ENCODE measurements at places on chromosomes 6 and 20. TPM values are rescaled to one million over a fixed set of nuclear protein-coding genes. Genes with fewer than 3 reads are reported as not detected.

The PRDM13 gene
- not detected for polyA plus RNA-seq

The IL17F gene
- polyA plus RNA-seq: not detected

The IL17A gene
- not detected for polyA plus RNA-seq

The FAM110A gene
- polyA plus RNA-seq: 5.0 TPM

The PRDM1 gene
- polyA plus RNA-seq: 3.8 TPM

The KCNS1 gene
- polyA plus RNA-seq: 0.44 TPM

The VWA7 gene
- 5.3 TPM for polyA plus RNA-seq

The HLA-DOA gene
- polyA plus RNA-seq: 5.1 TPM

The HLA-DRB1 gene
- polyA plus RNA-seq: 29.1 TPM

DNA sequence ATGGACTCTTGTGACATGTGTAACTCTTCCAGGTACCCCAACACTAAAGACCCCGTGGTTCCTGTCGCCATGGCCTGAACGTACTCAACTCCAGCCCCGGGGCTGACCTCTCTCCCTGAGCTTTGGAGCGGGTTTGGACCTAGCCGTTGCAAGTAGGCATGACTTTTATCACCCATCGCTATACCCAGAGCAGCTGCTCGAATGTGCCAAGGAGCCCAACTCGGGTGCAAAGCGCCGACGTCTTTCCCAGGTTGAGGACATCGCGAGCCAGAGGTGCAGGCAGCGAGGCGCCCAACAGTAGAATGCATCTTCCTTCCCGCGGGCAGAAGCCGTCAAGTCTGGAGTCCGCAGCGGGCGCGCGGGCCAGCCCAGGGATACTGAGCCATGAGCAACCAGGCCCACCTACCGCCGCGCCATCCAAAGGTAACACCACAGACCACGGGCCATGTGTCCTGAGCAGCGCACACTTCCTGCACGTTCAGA is 5.7 kb upstream of the LAMP5 start:
- DNase-seq: no peak

DNA sequence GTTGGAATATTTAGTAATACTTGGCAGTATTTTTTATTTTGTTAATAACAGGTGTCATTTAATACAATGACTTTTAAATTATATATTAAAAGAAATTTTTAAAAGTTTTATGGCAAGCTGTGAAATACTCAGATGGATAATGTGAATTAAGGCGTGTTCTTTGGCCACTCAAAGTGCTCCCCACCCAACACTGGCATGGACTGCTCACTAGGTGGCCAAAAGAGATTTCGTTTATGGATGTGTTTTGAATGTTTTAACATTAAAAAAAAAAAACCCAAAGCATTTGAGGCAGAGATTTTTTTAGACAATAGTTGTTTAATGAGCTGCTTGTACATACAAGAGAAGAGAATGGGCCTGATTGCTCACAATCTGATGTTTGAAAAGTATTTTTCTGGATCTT is 86.5 kb downstream of the QKI start:
- DNase-seq: no peak

- DNase-seq: peak; percentile 59
These were observed 29.8 kb downstream of the RHAG start for GRCh38 chr6:49606721-49607390.

GRCh38 chr6:44735630-44735963 is 348.1 kb downstream of the CDC5L start:
- DNase-seq: no peak

DNA sequence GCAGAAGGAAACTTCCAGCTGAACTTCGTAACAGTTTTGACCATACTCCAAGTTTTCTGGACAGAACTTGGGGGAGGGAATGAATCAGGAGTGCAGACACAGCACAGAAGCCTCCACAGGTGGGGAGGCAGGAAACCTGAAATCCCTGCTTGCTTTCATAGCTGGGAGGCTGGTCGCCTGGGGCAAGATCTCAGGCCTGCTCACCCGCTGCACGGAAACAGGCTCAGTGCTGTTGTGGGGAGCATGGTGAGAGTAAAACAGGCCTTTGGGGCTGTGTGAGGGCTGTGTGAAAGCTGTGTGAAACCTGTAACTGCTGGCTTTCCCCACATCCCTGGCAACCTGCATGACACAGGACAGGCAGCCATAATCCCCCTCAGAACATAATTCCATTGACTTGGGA is 85.2 kb upstream of the UFL1 start:
- no peak for DNase-seq

- no peak for DNase-seq
These were observed 32.6 kb upstream of the RNF182 start for GRCh38 chr6:13892017-13892645.

DNA sequence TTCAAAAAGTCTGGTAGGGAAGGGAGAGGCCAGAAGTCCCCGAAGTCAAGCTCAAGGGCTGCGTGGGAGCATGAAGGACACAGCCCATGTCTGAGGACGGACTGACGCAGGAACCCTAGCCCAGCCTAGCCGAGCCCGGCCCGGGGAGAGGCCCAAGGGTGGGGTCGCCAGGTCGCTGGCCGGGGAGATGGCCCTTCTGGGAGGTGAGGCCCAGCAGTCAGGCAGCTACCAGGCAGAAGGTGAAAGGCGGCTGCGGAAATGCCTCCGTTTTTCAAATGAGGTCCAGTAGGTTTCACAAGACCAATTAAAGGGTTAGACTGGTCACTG is 44.6 kb downstream of the WDR27 start:
- no peak for DNase-seq

GRCh38 chr6:28817808-28818145 is 106.0 kb downstream of the TRIM27 start:
- no peak for DNase-seq

DNA sequence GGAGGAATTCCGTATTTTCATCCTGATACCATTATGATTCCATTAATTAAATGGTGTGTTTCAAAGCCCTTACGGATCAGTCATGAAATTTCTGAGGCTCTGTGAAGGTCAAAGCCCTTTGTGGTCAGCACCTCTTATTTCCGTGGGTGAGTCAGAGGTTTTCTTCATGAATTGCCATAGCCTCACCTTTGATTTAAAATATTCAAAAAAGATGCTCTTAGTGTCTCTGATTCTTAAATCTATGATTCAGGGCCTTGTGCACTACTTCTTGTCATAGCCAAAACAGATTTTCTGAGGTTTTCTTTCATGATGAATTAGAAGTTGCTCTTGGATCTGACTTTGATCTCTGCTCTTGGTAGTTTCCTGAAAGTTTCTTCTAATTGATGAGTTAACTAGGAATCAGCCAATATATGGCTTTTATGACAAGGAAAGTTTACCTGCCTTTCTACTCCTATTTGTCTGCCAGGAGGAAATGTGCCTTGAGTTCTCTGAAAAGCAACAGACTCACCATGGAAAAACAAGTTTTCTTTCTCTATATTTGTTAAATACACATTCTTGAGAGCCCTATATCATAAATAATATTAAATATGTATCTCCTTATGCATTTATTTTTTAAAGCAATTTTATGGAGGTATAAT is 613.0 kb downstream of the UTRN start:
- no peak for DNase-seq

- DNase-seq: no peak
These were observed 26.1 kb downstream of the HLA-F start for GRCh38 chr6:29749308-29749662.

- DNase-seq: no peak
These were observed 74.8 kb upstream of the TPD52L1 start for GRCh38 chr6:125078602-125079321.
